ENCODE measurements at places on chromosomes 16 and 17.

- DNase-seq = no peak
Measured at GRCh38 chr17:27553019-27553511, 77.9 kb upstream of the LGALS9 start.

- DNase-seq = peak; percentile 49
Measured at GRCh38 chr17:16945663-16946218, 26.2 kb downstream of the TNFRSF13B start.

- DNase-seq = no peak
Measured at GRCh38 chr17:76845541-76846017, 22.6 kb upstream of the MGAT5B start.

GRCh38 chr16:68083861-68084503 lies 1.2 kb upstream of the NFATC3 start:
- peak; percentile 24 for DNase-seq

DNA sequence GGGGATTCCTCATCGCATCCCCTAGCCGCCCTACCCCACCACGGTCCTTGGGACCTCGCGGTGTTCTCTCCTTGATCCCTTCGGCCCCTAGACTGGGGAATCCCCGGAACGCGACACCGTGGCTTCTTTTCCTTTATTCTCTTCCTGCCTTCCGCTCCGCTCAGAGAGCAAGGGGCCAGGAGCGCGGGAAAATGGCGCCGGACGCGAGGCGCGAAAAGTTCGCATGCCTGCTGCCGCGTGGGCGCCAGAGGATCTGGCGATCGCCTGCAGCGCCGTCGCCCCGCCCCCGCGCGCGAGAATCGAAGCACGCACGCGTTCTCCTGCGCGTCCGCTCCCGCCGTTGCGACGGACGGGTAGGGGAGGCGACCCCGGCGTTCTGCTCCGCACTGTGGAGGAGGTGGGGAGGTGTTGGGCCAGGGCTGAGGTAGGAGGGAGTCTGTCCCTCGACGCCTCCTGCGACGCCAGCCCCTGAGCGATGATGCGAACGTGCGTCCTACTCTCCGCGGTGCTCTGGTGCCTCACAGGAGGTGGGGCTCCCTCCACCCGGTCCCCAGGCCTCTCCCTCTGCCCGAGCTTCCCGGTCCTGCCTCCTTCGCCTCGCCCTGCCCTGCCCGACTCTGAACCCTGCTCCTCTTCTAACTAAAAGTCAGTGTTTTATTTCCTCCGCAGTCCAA lies at the start of gene ZPBP2:
TSS of gene ZPBP2 (plus strand) at position 323 of the 674 bp plus-strand sequence. CDS start at position 476, 153 bp downstream.
- DNase-seq = no peak

GRCh38 chr17:18141210-18141803 lies 32.8 kb downstream of the MYO15A start:
- DNase-seq = no peak

- no peak for DNase-seq
Measured at GRCh38 chr17:73389411-73389810, 77.6 kb upstream of the CDC42EP4 start.

DNA sequence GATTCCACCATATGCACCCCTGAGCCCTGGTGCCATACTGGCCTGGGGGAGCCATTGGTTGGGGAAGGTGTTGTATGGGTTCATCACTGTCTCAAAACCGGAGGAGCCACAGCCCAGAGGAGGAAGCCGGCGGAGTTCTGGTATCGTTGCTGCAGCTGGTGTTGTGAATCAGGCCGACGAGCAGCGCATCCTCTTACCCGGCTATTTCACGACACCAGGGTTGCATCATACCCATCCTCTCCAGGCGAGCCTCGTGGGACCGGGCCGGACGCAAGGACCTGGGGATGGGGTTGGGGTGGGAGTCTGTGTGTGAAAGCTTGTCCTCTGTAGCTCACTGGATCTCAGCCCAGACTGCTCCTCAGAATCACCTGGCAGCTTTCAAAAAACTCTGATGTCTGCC lies 6.6 kb upstream of the SLC12A3 start:
- no peak for DNase-seq

GRCh38 chr17:55588446-55589242 lies 77.4 kb upstream of the SMIM36 start:
- DNase-seq = no peak

DNA sequence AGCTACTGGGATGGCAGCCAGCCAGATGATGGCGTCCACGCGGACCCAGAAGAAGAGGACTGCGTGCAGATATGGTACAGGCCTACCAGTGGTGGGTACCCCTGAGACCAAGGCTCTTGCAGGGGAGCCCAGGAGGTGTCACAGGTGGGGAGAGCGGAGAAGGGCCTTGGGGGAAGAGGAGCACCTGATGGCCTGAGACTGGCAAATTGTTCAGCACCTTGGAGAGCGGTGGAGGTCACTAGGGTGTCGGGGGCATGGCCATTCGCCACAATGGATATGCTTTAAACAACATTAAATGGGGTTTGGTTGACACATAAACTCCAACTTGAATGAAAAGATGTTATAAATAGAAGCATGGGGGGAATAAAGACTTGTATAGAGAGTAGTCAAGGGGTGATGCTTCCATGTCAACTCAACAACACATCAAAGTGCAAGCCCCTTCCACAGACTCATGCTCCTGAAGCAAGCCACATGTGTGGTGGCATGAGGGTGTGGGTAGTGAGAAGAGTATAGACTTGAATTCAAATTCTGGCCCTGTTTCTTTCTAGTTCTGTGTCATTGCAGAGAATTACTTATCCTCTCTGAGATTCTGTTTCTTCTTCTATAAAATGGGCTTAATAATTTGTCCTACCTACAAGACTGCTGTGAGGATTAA lies 22.2 kb downstream of the CLEC19A start:
- DNase-seq = peak; percentile 73

DNA sequence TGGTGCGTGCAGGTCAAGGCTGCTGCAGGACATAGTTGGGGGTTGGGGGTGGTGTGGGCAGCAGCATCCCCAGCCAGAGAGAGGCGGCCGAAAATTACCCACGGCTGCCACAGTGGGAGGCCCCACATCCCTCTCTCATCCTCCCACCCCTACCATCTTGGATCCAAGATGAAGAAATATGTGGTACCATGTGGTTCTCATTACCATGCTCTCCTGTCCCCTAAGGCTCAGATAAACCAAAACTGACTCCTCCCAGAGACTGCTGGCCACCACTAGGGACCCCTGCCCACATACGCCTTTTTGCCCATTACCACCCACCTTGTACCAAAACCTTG lies 120.4 kb downstream of the HIC1 start:
- no peak for DNase-seq

DNA sequence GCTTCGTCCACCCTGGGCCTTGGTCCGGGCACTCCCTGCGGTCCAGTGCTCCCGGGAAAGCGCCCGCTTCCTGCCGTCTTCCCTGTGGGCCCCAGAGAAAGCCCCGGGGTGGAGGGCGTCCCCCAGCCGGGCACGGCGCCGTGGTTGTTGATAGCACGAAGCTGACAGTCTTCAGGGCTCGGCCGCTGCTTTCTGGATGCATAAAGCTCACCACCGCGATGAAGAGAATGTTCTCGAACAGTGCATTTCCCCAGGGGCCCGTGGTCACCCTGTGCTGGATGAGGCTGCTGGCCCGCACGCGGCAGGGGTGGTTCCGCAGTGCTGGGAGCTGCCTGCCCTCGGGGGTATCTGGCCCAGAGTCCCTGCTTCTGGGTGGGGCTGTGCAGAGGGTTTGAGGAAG lies 53.2 kb downstream of the BAHCC1 start:
- no peak for DNase-seq

DNA sequence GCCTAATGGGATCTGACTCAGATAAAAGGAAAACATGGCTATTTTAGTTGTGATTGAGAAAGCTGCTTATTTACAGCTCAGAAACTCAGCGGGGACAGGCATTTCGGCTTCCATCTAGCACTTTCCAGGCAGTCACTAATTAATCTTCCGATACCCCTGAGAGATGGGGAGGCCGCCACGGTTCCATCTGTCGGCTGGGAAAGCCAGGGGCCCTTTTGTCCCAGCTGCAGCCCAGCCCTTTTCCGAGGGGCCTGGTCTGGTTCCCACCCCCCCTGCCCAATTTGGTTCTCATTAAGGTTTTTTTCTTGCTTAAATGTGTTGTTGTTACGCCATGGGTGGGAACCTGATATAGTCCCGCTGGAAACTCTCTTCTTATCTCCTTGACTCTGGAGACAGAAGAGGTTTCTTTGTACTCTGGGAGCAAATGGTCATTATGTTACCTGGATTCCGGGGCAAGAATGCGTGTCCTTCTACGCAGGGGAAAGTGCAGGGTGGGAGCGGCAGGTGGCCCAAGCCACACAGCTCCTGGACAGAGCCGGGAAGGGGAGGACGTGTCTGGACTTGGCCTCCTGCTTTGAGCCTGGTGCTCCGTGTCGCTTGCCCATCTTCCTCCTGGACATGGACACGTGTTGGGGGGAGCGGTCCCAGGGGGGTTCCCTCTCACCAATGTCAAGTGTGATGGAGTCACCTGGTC lies 50.9 kb upstream of the GSE1 start:
- no peak for DNase-seq

GRCh38 chr17:47716375-47716774 lies 16.7 kb upstream of the TBX21 start:
- no peak for DNase-seq

- DNase-seq = no peak
Measured at GRCh38 chr17:35895636-35896587, 15.8 kb upstream of the CCL5 start.

DNA sequence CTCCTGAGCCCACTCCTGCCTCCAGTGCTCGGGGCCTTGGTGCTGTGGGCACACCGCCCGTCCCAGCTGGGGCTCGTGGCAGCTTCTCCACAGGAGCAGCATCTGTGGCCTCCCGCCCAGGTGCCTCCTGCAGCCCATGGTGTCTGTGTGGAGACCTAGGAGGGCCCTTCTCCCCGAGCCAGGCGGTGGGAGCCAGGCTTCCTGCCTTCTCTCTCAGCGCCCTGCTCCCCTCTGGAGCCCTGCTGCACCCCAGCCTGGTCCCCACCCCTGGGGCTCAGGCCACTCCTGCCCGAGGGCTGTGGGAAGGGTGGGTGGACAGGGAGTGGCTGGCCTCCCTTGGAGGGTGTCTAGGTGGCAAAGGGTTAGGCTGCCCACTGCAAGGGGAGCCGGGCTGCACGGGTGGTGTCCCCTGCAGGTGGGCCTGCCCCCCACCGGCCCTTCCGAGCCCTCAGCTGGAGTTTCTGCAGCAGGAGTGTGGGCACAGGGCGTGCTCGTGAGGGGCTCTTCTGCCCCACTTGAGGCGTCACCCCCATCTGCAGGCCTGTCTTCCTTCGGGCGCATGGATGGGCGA lies 11.0 kb downstream of the CENPX start:
- no peak for DNase-seq

Data from WTC11 (cell line).